T-cell (primary cell): ENCODE measurements at places on chromosomes 3 and 15. TPM values are rescaled to one million over a fixed set of nuclear protein-coding genes. Genes with fewer than 3 reads are reported as not detected.

GRCh38 chr3:162534431-162534830 is 1037.8 kb downstream of the OTOL1 start:
- no peak for DNase-seq

DNA sequence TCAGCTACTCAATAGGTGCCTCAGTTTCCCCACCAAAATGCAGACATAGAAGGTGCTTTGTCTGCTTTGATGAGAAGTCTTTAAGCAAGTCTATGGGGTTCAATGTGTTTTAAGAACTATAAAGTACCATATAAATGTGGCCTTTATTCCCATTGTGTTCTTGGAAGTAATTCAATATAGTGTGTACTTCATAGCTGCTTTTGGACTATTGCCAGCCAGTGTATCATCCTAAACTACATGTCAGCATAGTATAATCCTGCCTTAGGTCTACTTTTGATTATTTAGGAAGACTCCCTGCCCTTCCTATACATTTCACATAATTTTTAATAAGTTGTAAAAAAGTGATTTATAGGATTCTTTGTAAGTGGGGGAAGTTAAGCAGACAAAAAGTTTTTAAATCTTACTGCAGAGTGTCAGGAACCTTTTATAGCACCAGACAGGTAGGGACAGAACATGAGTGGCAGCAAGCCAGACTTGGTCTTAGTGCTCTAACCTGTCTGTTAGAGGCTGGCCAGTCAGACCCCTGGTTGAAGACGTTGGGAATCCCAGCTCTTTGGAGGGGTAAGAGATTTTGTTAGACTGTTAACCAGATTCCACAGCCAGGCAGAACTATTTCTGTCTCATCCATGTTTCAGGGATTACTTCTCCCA is 48.4 kb downstream of the MLH1 start:
- no peak for DNase-seq

The NAALADL2 gene
- total RNA-seq, result 0.16 TPM

The SLC9A9 gene
- 36.8 TPM for total RNA-seq

- DNase-seq, result no peak
Observed at GRCh38 chr3:194046995-194047645, 88.8 kb upstream of the HES1 start.

DNA sequence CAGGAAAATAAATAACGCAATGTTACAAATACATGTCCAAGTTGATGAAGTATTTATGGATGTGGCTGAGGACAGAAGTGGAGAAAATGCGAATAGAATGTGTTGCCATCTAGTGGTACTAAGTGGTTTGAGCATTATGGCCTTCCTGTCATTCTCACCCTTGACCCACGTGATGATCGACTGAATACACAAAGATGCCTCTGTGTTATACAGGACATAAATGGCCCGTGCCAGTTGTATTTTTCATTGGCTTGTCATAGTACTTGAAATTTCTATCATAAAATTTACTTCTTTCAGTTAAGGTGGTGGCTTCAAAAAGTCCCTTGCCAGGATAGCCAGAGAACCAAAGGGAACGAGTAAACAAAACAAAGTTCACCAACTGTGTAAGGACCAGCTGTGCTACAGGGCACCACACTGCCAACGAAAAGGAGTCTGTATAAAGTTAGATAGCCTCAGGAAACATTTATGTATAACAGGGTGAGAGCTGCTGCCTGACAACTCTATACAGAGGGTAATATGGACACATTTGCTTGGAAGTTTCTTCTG is 103.7 kb downstream of the MYH15 start:
- DNase-seq, result peak; percentile 4

The CLDN18 gene
- total RNA-seq, result not detected

The EXD1 gene
- not detected for total RNA-seq

The C3orf80 gene
- total RNA-seq, result not detected

The ADAM10 gene
- 99.5 TPM for total RNA-seq

The MOBP gene
- 0.20 TPM for total RNA-seq

GRCh38 chr15:63908991-63909390 is 75.2 kb upstream of the HERC1 start:
- no peak for DNase-seq

DNA sequence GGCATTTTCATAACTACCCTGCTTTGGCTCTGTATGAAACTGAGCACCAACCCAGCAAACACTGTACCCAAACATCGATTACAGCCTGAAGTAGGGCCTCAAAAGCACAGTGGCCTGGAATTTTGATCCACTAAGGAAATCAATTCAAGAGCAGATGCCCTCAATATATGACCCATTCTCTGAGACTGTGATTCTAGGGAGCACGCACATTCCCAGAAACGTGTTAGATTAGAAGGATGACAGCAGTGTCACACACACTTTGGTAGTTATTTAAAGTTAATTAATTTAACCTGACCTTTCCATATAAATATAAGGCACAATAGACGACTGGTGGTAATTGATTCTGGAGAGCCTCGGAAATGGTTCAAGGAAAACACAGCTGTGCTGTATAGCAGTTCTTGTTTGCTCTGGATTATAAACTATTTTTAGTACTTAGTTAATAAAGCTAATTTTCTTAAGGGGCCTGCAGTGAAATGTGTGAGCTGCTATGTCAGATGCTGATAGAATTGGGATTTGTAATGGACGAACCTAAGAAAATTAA is 126.3 kb upstream of the ZNF385D start:
- no peak for DNase-seq

The P2RY14 gene
- total RNA-seq, result 0.30 TPM

DNA sequence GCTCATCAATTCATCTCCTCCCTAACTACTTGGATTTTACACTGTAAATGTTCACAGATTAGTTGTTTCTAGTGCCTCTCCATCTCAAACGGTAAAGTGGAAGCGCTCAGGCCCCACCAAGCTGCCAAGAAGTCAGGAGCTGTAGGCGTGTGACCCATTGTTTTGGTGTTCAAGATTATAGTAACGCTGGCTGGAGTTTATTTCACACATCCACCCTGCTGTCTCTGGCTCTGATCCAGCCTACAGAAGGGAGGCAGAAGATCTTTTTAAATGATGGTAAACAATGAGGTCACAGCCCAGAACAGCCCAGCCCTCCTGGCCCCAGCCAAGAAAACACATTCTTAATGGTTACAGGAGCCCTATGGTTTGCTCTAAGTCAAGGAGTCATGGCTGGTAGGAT is 25.7 kb upstream of the GALNT15 start:
- no peak for DNase-seq

GRCh38 chr3:185852635-185853034 is 27.8 kb upstream of the IGF2BP2 start:
- no peak for DNase-seq

The POLQ gene
- total RNA-seq, result 1.1 TPM

The CYP8B1 gene
- total RNA-seq, result not detected
